Pancreas (tissue), 10 donors: ENCODE measurements at places on chromosomes 2 and 18.

DNA sequence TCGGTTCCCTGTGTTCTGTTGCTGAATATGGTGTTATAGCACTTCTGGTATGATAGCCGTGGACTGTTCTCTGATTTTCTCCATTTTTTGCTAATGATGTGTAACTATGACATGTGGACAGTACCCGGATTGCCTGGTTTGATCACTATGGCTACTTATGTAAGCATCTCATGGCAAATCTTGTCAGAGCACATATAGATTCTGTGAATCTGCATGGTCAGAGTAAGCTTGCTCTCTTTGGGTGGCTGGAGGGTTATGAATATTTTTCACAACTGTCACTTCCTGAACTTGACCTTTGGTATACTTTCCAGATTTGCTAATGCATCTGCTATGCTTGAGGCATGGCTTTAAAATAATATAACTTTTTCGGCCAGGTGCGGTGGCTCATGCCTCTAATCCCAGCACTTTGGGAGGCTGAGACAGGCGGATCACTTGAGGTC, 36.8 kb upstream of the ATP8B1 start:
- no peaks in the 10 kb centered on the region for H3K36me3 ChIP-seq
- H3K4me3 ChIP-seq, result no peak overlapping the region
- H3K4me1 ChIP-seq, result no peaks in the 10 kb centered on the region
- H3K27ac ChIP-seq, result no peak overlapping the region
- DNase-seq, result no peak

GRCh38 chr2:55989405-55989804, 65.8 kb upstream of the EFEMP1 start:
- no peaks in the 10 kb centered on the region for H3K36me3 ChIP-seq
- H3K27me3 ChIP-seq, result no peaks in the 10 kb centered on the region
- H3K27ac ChIP-seq, result no peak overlapping the region
- no peak for DNase-seq
- H3K4me1 ChIP-seq, result no peaks in the 10 kb centered on the region

DNA sequence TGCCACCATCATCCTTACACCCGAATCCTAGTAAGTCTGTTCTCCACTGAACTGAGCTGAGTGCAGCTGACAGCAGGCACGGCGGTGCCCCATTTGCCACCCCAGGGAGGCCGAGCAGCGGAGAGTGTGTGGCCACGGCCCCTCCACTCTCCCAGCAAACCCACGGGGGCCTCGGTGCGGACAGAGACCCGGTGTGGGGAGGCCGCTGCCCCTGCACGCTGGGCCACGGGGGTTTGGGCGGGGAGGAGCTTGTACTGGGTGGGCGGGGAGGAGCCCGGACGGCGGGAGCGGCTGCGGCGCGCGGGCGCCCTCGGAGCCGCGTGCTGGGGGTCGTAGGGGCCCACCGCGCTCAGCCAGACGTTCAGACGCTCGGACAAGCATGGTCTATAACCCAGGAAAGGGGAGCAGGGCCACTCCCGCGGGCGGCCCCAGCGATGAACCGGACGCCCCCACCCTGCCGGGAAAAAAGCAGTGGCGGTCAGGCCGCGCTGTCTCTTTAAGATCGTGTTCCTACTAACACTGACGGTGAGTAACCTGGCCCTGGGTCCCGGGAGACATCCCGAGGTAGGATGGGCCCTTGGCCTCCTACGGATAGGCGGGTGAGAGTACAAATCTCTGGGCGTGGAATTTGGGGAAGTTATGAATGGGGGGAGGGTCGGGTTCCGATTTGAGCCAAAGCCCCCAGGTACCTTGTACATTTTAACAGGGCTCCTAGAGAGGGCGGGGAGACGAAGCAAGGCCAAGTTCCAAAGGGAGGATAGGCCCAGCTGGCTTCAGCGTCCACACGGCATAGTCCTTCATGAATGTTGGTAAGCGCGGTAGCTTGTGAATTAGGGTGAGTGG, at the start of gene ITPRIPL1:
Gene ITPRIPL1, plus strand, starts transcription at position 277 of the 843 bp plus-strand sequence. Its CDS starts 523 bp downstream, at position 800.
- no peaks in the 10 kb centered on the region for H3K4me1 ChIP-seq
- no peak within 1 kb of the TSS for H3K27ac ChIP-seq

GRCh38 chr2:216083464-216084281, 2.0 kb downstream of the TMEM169 start:
- H3K4me3 ChIP-seq, result no peak overlapping the region
- H3K27ac ChIP-seq, result no peak overlapping the region
- no peaks in the 10 kb centered on the region for H3K4me1 ChIP-seq
- DNase-seq, result no peak
- no peaks in the 10 kb centered on the region for H3K36me3 ChIP-seq

DNA sequence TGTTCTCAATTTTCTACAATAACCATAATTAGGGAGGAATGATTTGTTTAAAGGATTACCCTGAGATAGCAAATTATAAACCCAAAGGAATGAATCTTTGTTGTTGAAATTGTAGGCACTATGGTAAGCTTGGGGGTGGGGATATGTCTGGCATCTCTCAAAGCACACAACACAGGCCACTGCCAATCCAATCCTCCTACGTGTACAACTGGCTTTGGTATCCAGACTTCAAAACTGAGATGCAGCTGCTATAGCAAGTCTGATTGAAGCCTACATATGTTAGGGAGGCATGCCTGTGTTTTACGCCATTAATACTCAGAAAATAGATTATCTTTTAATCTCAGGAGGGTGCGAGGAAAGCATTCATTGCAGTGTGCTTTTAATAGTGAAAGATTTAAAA, 5.9 kb upstream of the NCOA1 start:
- H3K27me3 ChIP-seq, result no peaks in the 10 kb centered on the region
- H3K27ac ChIP-seq, result no peak overlapping the region
- H3K4me1 ChIP-seq, result peaks cover 22% of the 10 kb centered on the region
- no peak for DNase-seq

DNA sequence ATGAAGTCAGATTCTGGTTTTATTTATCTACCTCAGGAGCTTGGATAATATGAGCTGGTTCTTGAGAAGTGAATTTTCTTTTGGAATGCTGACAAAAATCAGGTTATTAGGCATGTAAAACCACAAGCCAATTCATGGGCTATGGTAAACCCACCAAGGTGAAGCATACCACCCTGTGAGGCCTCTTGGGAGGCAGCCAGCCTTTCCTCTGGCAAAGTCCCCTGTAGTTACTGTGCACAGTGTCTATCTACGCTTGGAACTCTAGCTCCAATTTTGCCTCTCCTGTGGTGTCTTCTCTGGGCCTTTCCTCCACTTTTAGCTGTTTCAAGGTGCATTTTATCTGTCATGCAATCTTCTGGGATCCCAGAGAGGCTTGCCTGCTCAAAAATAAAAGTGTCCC, 242.7 kb upstream of the ZSWIM2 start:
- H3K27ac ChIP-seq, result no peak overlapping the region
- H3K4me3 ChIP-seq, result no peak overlapping the region
- no peak for DNase-seq
- H3K27me3 ChIP-seq, result no peaks in the 10 kb centered on the region
- H3K4me1 ChIP-seq, result no peaks in the 10 kb centered on the region

DNA sequence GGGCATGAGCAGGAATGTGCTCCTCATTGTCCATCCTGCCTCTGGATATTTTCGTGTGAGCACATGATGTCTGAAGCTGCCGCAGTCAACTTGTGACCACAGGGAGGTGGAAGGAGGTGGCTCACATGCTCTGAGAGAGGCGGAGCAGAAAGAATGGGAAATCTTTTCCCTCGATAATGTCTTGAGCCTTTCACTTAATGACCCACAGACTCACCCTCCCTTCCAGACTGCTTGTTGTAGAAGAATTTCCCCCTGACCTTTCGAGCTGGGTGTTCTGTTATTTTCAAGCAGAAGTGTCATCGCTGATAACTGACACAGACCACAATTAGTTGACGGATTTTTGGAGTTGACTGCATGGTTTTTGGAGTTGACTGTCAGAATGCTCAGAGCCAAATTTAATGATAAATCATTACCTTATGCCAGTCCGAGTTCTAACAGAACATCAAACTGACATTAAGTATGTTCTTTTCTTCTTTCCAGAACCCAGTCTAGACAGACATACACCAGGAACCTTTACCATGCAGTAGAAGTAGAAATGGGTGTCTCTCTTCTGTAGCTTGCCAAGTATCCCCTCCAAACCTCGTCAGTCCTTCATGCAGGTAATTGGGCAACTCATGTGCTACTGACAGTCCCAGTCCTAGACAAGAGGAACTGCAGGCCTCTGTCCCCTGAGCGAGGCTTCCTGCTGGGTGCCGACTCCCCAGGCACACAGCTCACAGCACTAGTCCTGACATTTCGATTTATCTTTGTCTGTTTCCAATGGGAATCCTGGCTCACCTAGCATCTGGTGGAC, 29.4 kb upstream of the RTTN start:
- no peak overlapping the region for H3K4me3 ChIP-seq
- no peak for DNase-seq
- no peaks in the 10 kb centered on the region for H3K4me1 ChIP-seq
- H3K36me3 ChIP-seq, result no peaks in the 10 kb centered on the region

DNA sequence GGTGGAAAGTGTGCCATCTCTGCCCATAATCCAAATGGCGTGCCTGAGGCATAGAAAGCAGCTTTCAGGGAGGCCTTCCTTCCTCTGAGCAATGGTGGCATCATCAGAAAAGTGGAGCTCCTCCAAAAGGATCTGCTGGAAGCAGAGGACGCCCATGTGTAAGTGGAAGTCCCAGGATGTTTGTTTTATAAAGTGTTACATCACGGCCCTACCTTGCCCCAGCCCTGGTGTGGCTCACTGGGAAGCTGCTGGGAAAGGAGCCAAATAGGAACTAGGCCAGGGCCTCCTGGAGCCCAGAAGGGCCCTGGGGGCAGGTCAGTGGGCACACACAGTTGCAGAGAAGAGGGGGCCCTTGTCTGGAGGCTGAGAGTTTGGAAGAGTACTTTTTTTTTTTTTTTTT, 4.2 kb upstream of the ODC1 start:
- H3K4me1 ChIP-seq, result no peaks in the 10 kb centered on the region
- H3K27me3 ChIP-seq, result no peaks in the 10 kb centered on the region
- peak; percentile 76 for DNase-seq
- H3K27ac ChIP-seq, result peak overlapping the region; percentile 47
- no peaks in the 10 kb centered on the region for H3K36me3 ChIP-seq

GRCh38 chr2:159186462-159186861, 100.0 kb downstream of the WDSUB1 start:
- no peaks in the 10 kb centered on the region for H3K36me3 ChIP-seq
- H3K27me3 ChIP-seq, result no peaks in the 10 kb centered on the region
- H3K27ac ChIP-seq, result no peak overlapping the region
- H3K4me3 ChIP-seq, result no peak overlapping the region
- no peaks in the 10 kb centered on the region for H3K4me1 ChIP-seq

GRCh38 chr2:218993345-218994315, at the start of gene CRYBA2:
Gene CRYBA2 (minus strand): TSS chr2:218993422. CDS start chr2:218993176, 246 bp downstream.
- no peak for DNase-seq
- no peaks in the 10 kb centered on the region for H3K27me3 ChIP-seq
- H3K4me3 ChIP-seq, result peak within 1 kb of the TSS; percentile 52
- no peak within 1 kb of the TSS for H3K27ac ChIP-seq
- peaks cover 22% of the 10 kb centered on the region for H3K4me1 ChIP-seq

GRCh38 chr2:191942090-191942738, 95.3 kb upstream of the CAVIN2 start:
- H3K27ac ChIP-seq, result no peak overlapping the region
- H3K36me3 ChIP-seq, result no peaks in the 10 kb centered on the region
- H3K4me3 ChIP-seq, result no peak overlapping the region
- no peaks in the 10 kb centered on the region for H3K27me3 ChIP-seq

- H3K36me3 ChIP-seq, result no peaks in the 10 kb centered on the region
- no peaks in the 10 kb centered on the region for H3K4me1 ChIP-seq
- H3K4me3 ChIP-seq, result no peak overlapping the region
- no peak overlapping the region for H3K27ac ChIP-seq
- H3K27me3 ChIP-seq, result no peaks in the 10 kb centered on the region
Observed at GRCh38 chr2:128394007-128394730, 75.5 kb upstream of the HS6ST1 start.

- no peaks in the 10 kb centered on the region for H3K36me3 ChIP-seq
- no peaks in the 10 kb centered on the region for H3K4me1 ChIP-seq
- H3K4me3 ChIP-seq, result no peak overlapping the region
- no peak overlapping the region for H3K27ac ChIP-seq
- H3K27me3 ChIP-seq, result no peaks in the 10 kb centered on the region
- DNase-seq, result no peak
Observed at GRCh38 chr18:79511671-79512301, 116.1 kb downstream of the NFATC1 start.

DNA sequence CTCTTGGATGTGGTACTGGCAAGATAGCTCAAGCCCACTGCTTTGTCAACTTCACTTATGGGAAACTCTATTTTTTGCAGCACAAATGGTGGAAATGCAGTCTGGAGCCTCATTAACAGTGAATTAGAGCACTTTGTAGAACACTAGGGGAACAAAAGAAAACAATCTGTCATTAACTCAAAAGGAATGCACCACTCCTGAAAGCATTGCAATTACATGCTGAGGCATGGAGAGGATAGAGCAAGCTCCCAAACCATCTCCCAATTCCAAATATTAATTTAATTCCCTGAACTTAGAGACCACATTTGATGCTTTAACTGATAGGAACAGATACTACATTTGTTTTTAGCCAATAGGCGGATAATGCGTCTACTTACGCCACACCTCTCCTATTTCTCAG, 32.8 kb upstream of the TANC1 start:
- no peak overlapping the region for H3K4me3 ChIP-seq
- H3K27me3 ChIP-seq, result no peaks in the 10 kb centered on the region
- no peak for DNase-seq
- no peak overlapping the region for H3K27ac ChIP-seq
